ENCODE measurements at places on chromosomes 2 and 18. TPM values are rescaled to one million over a fixed set of nuclear protein-coding genes. Genes with fewer than 3 reads are reported as not detected.

The GRHL1 gene
- 1.8 TPM for polyA plus RNA-seq

The BOLL gene
- not detected for polyA plus RNA-seq

The CEBPZOS gene
- polyA plus RNA-seq, result 29.1 TPM

The HOXD13 gene
- not detected for polyA plus RNA-seq

The FHOD3 gene
- polyA plus RNA-seq, result 18.3 TPM

The RPRM gene
- polyA plus RNA-seq, result not detected

The ALK gene
- polyA plus RNA-seq, result not detected

The ATP6V1B1 gene
- polyA plus RNA-seq, result 0.03 TPM
